ENCODE measurements at places on chromosomes 3 and 15.

GRCh38 chr15:100763835-100764750, 115.5 kb upstream of the ALDH1A3 start:
- no peak for DNase-seq

- no peak for DNase-seq
Measured at GRCh38 chr3:4474683-4475490, 7.8 kb upstream of the SUMF1 start.

DNA sequence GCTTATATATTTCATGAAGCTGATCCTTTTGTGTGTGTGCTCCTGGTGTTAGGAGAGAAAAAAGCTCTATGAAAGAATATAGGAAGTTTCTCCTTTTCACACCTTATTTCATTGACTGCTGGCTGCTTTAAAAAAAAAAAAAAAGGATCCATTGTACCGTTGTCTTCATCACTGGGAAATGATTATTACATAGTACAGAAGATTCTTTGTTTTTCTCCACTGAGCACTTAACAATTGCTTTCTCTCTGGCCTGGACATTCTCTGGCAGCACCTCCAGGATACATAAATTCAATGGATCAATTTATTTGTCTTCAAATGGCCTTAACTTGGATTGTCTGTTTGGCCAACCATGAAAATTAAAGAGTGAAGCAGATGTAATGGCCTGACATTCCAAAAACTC, 37.2 kb downstream of the DPH3 start:
- DNase-seq = no peak

DNA sequence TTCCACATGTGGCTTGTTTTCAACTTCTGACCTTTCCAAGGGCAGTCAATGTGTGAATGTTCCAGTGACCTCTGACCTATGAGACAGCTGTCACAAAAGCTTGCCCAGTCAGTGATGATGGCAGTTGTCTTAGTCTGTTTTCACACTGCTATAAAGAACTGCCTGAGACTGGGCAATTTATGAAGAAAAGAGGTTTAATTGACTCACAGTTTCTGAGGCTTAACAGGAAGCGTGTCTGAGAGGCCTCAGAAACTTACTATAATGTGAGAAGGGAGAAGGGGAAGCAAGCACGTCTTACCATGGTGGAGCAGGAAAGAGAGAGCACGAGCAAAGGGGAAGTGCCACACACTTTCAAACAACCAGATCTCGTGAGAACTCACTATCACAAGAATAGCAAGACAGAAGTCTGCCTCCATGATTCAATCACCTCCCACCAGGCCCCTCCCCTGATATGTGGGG, 95.6 kb downstream of the ECT2 start:
- DNase-seq = no peak

GRCh38 chr15:85583923-85584390, 203.6 kb downstream of the AKAP13 start:
- DNase-seq = no peak

- no peak for DNase-seq
Measured at GRCh38 chr3:175383371-175383770, 524.2 kb downstream of the NAALADL2 start.
